Dermis blood vessel endothelial cell (primary cell): ENCODE measurements at places on chromosomes 2 and 18. TPM values are rescaled to one million over a fixed set of nuclear protein-coding genes. Genes with fewer than 3 reads are reported as not detected.
A peak's percentile ranks its signal among the peaks of the same experiment; 100 is the strongest.

DNA sequence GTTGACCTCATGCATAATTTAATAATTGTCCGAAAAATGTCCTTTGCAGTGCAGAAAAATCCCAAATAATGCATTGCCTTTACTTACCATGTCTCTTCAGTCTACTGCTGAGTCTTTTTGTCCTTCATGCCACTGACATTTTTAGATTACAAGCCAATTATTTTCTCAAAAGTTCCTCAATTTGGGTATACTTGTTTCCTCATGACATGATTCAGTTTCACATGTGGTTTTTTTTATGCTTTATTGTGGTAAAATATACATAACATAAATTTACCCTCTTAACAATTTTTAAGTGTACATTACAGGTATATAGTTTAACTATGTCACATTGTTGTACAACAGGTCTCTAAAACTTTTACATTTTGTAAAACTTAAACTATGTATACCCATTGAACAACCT, 81.0 kb downstream of the EPC2 start:
- no peak for DNase-seq

GRCh38 chr2:110679337-110679707, 1.5 kb upstream of the BUB1 start:
- DNase-seq = peak; percentile 17

DNA sequence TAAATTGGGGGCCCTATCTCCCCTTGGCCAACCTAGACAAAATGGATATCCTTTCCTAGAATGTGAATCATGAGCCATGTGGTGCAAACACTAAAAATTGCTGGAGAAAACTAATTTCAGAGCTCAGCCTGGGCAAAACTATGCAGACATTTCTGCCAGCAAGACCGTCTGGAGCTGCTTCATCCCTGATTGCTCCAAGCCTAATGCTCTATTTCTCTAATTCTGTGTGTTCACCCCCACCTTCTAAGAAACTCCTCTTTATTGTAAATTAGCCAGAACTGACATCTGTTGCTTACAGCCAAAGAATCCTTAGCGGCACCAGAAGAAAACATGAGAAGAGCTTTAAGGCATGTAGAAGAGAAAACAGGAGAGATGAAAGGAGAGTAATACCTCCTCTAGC, 337.7 kb upstream of the CHAC2 start:
- DNase-seq = no peak

The BOK gene
- 88.1 and 99.4 TPM in 2 replicates for total RNA-seq

The RMDN2 gene
- total RNA-seq = 3.1 and 4.3 TPM in 2 replicates

The COL4A3 gene
- under 0.01 TPM in 2 replicates for total RNA-seq

- DNase-seq = no peak
These were observed 4.8 kb upstream of the ZFP36L2 start for GRCh38 chr2:43230951-43231827.

The IKZF2 gene
- total RNA-seq = 0.68 and 1.6 TPM in 2 replicates

The RNU2-63P gene
- not detected in 2 replicates for total RNA-seq

GRCh38 chr2:238242731-238243495, 3.1 kb upstream of the HES6 start:
- no peak for DNase-seq

DNA sequence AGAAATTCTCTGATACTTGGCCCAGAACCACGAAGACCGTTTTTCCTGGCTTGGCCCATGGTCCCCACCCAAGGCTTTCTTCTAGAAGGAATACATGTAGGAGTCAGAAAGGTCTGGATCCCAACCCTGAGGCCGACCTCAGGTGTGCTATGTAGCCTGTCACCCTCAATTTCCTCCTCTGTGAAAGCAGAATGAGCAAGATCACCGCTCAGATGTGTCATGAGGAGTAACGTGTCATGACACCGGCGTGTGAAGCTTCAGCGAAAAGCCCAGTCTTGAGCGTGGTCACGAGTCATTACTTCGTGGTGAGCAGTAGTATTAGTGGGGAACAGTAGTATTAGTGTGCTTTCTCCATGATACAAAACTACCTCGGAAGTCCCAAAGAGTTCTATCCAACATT, 103.4 kb downstream of the ALPK2 start:
- no peak for DNase-seq

- no peak for DNase-seq
These were observed 166.4 kb downstream of the GPD2 start for GRCh38 chr2:156602552-156602933.

GRCh38 chr18:48306838-48307237, 102.3 kb downstream of the ZBTB7C start:
- no peak for DNase-seq

GRCh38 chr2:63192889-63193774, 142.5 kb downstream of the OTX1 start:
- no peak for DNase-seq

- no peak for DNase-seq
These were observed 125.1 kb upstream of the SH3BP4 start for GRCh38 chr2:234826681-234827080.

- no peak for DNase-seq
These were observed 88.0 kb downstream of the AFF3 start for GRCh38 chr2:100054426-100054825.

DNA sequence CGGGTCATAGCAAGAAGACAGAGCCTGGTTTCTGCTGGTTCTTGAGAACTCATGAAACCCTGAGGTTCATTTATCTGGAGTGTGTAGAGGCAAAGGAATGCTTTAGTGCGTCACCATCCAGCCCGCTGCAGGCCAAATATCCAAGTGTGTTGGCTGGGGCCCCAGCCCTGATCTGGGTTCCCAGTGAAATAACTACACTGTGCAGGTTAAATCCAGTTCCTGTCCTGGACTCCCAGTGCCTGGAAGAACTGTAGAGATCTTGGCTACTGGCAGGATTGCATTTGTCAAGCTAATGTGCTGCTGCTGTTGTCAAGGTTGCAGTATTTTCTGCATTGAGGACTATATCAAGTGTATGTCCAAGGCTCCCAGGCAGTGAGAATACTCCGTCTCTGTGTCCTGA, 89.9 kb downstream of the MAPK4 start:
- DNase-seq = no peak

- no peak for DNase-seq
These were observed 833.1 kb upstream of the CRIM1 start for GRCh38 chr2:35522450-35522849.

DNA sequence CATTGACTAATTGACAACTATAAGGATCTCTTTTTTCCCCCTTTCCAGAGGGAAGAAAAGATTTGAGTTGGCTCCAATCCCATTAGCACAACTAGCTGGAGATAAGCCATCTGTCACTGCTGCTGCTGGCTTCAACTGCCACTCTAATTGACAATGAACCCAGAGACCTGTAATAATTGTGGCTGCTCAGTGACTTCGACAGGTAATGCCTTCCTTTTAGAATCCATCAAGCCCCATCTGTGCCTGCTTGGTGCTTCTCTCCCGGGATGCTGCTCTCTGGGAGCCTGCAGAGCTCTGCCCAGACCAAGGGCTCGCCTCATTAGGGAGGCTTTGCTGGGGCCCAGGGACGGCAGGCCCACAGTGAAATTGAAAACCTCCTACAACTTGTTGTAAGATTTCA, 376.7 kb upstream of the SOX11 start:
- no peak for DNase-seq

- DNase-seq = no peak
These were observed 12.6 kb downstream of the GKN1 start for GRCh38 chr2:68987021-68987503.

The TUBA3E gene
- not detected in 2 replicates for total RNA-seq

- peak; percentile 69 for DNase-seq
These were observed 47.7 kb downstream of the OSBPL6 start for GRCh38 chr2:178241844-178242551.

GRCh38 chr2:149928011-149928410, 340.4 kb upstream of the MMADHC start:
- no peak for DNase-seq

DNA sequence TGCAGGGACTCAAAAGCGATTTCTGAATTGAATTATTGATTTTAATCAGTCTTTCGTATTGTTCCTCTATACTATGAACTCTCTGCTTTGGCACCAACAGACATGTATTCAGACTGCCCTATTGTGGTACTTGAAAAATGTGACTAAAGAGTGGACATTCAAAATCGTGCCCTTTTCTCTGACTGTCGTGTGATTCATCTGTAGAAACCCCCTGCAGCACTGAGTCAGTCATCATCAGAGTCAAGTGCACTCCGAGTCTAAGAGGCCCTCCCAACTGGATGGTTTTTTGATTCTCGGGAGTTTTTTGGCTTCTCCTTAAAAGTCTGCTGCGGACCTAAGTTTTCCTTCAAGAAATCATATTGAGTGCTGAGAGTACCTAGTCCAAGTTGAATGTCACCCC, 96.4 kb upstream of the FOSL2 start:
- peak; percentile 26 for DNase-seq

The ARHGAP15 gene
- not detected in 2 replicates for total RNA-seq

The ZNF516 gene
- total RNA-seq = 12.3 and 13.2 TPM in 2 replicates

- no peak for DNase-seq
These were observed 45.4 kb downstream of the EML6 start for GRCh38 chr2:54768772-54769428.

DNA sequence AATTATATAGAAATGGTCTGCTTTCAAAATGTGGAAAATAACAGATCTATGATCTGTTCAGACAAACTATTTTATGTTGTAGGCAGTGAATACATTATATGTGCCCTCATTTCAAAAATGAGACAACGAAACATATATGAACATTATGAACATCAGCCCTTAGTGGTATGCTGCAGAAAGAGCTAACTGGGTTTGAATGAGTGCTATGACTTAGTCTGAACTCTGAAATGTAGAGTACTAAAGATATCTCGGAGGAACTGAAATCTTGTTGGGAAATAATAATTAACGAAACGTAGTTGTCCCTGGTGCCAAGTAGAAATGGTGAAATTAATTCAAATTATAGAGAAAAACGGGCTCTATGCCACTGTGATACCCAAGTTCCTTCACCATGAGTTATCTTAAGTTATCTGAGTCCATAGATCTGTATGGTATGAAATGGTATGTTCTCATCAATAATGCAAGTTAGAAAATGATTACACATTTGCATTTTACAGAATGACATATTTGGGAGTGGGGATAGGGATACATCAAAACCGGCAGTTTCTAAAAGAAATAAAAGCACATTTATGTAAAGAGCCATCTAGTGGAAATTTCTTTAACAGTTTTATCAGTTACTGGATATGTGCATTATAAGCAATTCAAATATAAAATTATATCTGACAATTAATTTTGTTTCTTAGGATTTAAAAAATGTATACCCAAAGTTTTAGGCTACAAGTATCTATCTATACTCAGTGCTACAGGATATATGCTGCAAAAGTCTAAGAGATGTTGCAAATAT, 26.7 kb downstream of the STARD6 start:
- DNase-seq = peak; percentile 1

The KANSL1L gene
- total RNA-seq = 14.1 and 29.1 TPM in 2 replicates
